Endodermal cell (in vitro differentiated cells): ENCODE measurements at places on chromosomes 1 and 21.

DNA sequence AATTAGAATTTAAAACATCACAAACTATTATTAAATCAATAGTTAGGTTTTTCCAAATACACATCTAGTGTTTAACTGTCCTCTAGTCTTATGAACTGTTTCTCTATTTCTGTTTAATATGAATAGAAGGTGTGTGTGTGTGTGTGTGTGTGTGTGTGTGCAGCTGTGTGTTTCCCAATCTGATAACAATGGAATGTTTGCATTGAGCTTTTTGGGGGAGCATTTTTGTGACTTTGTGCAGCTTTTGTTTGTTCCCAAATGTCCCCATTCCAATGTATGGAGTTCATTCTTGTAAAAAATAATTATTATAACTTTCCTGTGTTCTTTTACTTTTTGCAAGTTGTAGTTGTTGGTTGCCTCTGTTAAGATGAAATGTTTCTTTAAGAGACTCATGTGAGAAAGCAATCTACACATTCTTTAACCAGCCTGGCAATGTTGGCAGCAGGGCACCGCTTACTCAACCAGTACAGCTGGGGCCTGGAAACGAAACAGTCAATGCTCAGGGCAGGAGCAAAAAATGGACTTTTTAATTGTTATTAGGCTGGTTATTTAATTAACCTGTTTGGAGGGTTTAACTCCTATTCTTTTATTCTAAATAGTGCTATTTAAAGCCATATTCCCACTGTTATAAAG is 354.3 kb downstream of the SRGAP2C start:
- no peaks in the 10 kb centered on the region for H3K27me3 ChIP-seq
- H3K27ac ChIP-seq = no peak overlapping the region
- no peak overlapping the region for H3K4me3 ChIP-seq
- DNase-seq = no peak
- H3K36me3 ChIP-seq = no peaks in the 10 kb centered on the region
- no peaks in the 10 kb centered on the region for H3K4me1 ChIP-seq

- DNase-seq = no peak
- no peak overlapping the region for H3K4me3 ChIP-seq
- H3K27ac ChIP-seq = no peak overlapping the region
Observed at GRCh38 chr1:157011845-157012244, 33.7 kb downstream of the ARHGEF11 start.

- no peak for DNase-seq
- H3K36me3 ChIP-seq = no peaks in the 10 kb centered on the region
- no peak overlapping the region for H3K27ac ChIP-seq
- no peak overlapping the region for H3K4me3 ChIP-seq
Observed at GRCh38 chr21:34198231-34199120, 125.1 kb downstream of the MRPS6 start.

DNA sequence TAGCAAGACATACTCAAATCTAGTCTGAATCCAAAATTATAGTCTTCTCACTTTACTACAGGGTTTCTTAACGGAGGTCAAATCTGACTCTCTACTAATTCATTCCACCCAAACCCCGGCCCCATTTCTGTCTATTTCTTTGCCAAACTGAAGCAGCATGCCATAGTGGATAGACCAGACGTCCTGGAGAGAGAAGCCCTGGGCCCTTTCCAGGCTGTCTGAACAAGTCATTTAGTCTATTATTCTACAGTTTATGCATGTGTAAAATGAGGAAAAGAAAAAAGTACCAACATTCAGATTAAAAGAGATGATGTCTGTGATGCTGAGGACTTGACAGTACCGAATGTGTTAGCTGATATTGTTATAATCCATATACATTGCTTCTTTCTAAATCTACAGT is 95.0 kb downstream of the GDAP2 start:
- no peak overlapping the region for H3K27ac ChIP-seq
- DNase-seq = no peak
- no peak overlapping the region for H3K4me3 ChIP-seq
- no peaks in the 10 kb centered on the region for H3K36me3 ChIP-seq
- H3K27me3 ChIP-seq = no peaks in the 10 kb centered on the region

GRCh38 chr1:36421649-36422048 is 23.9 kb upstream of the LSM10 start:
- DNase-seq = no peak
- H3K36me3 ChIP-seq = no peaks in the 10 kb centered on the region
- H3K27ac ChIP-seq = no peak overlapping the region
- no peaks in the 10 kb centered on the region for H3K4me1 ChIP-seq

GRCh38 chr1:147781056-147781471 is 20.7 kb upstream of the GJA5 start:
- peak; percentile 57 for DNase-seq
- peaks cover 10% of the 10 kb centered on the region for H3K27me3 ChIP-seq
- no peak overlapping the region for H3K27ac ChIP-seq
- H3K36me3 ChIP-seq = no peaks in the 10 kb centered on the region

DNA sequence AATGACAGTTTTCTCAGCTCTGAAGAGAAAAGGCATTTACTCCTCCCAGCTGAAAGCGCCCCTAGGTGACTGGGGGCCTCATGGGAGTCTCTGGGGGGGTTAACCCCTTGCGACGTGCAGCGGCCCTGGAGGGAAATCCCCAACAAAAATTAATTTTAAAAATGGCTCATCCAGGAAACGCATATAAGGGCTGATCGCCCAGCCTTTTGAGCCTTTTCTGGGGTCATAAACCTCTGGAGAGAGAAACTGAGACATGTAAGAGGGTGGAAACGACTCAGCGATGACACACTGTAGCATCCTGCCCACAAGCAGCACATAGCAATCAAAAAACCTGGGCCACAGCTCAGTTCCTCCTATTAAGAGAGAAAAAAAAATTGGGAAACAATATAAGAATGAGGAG is 20.4 kb upstream of the HPDL start:
- no peak overlapping the region for H3K27ac ChIP-seq
- no peak for DNase-seq
- H3K4me1 ChIP-seq = peaks cover 7% of the 10 kb centered on the region
- no peak overlapping the region for H3K4me3 ChIP-seq
- H3K27me3 ChIP-seq = no peaks in the 10 kb centered on the region
- H3K36me3 ChIP-seq = no peaks in the 10 kb centered on the region

- DNase-seq = peak; percentile 88
- H3K27me3 ChIP-seq = peaks cover 13% of the 10 kb centered on the region
- no peaks in the 10 kb centered on the region for H3K36me3 ChIP-seq
- peak overlapping the region; percentile 86 for H3K4me3 ChIP-seq
Observed at GRCh38 chr1:32963746-32964460, 706 bp downstream of the RNF19B start.

DNA sequence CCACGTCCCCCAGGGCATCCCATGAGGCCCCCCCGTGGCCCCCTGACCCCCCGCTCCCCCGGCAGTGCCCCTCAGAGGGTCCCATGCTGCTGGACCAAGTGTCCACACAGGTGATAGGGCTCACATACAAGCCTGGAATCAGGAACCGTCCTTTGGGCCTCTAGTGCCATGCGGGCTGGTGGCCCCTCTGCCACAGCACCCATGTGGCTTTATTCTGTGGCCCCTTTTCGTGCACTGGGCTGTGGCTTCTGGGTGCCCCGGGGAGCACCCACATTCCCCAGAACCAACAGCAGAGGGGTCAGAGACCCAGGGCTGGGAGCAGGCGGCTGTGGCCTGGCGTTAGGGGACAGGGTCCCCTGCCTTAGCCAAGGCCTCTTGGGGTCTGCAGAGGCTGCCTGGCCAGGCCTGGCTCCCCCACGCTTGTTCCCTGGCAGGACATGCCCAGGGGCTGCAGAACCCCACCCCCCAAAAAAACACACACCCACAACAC is 31.7 kb downstream of the SLC19A1 start:
- no peak overlapping the region for H3K4me3 ChIP-seq
- no peaks in the 10 kb centered on the region for H3K4me1 ChIP-seq
- H3K36me3 ChIP-seq = peaks cover 4% of the 10 kb centered on the region
- no peak overlapping the region for H3K27ac ChIP-seq
- H3K27me3 ChIP-seq = no peaks in the 10 kb centered on the region

GRCh38 chr1:228487336-228488124 is at the start of gene RNF187:
Gene RNF187, plus strand, starts transcription at chr1:228487382.
- peak within 1 kb of the TSS; percentile 94 for H3K4me3 ChIP-seq
- peak; percentile 65 for DNase-seq
- peak within 1 kb of the TSS; percentile 100 for H3K27ac ChIP-seq
- H3K4me1 ChIP-seq = peaks cover 4% of the 10 kb centered on the region
- H3K36me3 ChIP-seq = peaks cover 29% of the 10 kb centered on the region

DNA sequence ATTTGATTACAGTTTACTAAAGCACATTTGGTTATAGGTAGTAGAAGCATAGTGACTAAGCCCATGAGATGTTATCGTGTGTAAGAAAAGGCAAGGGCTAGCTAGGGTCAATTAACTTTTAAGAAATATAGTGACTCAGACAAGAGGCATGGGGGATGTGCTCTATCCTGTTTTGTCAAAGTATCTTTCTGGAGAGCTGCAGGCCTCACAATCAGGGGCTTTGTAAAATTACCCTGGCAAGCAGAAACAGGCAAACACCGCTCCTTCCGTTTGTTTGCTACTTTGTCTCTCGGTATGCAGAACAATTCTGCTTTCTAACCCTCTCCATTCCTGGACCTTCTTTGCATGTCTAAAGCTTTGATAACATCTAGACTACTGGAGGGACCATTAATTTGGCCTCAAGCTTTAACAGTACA is 26.1 kb upstream of the ZNF697 start:
- H3K27ac ChIP-seq = peak overlapping the region; percentile 3
- no peak overlapping the region for H3K4me3 ChIP-seq
- H3K4me1 ChIP-seq = peaks cover 10% of the 10 kb centered on the region
- H3K36me3 ChIP-seq = no peaks in the 10 kb centered on the region
- no peak for DNase-seq

GRCh38 chr1:59188413-59189213 is 108.3 kb upstream of the FGGY start:
- no peaks in the 10 kb centered on the region for H3K27me3 ChIP-seq
- no peak overlapping the region for H3K27ac ChIP-seq
- H3K4me3 ChIP-seq = no peak overlapping the region
- peaks cover 20% of the 10 kb centered on the region for H3K4me1 ChIP-seq
- no peak for DNase-seq

DNA sequence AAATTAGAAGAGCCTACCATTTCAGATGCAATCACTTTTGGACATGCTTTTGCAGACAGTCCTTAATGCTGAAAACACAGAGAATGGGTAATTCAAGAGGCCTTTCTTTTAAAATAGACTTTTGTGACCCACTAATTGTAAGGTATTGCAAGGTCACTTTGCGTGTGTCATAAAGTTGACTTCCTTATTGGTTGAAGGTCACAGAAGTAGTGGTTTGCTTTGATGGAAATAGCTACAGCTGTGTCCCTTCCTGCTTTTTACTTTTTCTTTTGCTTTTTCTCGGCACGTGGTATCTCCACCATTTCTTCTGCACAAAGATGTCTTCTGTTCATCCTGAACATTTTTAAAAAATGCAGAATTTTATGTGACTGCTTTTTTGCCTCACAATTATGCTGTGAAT is 146.8 kb downstream of the DYRK1A start:
- H3K36me3 ChIP-seq = peaks cover 95% of the 10 kb centered on the region
- no peak overlapping the region for H3K27ac ChIP-seq
- H3K4me1 ChIP-seq = peaks cover 6% of the 10 kb centered on the region
- no peaks in the 10 kb centered on the region for H3K27me3 ChIP-seq

DNA sequence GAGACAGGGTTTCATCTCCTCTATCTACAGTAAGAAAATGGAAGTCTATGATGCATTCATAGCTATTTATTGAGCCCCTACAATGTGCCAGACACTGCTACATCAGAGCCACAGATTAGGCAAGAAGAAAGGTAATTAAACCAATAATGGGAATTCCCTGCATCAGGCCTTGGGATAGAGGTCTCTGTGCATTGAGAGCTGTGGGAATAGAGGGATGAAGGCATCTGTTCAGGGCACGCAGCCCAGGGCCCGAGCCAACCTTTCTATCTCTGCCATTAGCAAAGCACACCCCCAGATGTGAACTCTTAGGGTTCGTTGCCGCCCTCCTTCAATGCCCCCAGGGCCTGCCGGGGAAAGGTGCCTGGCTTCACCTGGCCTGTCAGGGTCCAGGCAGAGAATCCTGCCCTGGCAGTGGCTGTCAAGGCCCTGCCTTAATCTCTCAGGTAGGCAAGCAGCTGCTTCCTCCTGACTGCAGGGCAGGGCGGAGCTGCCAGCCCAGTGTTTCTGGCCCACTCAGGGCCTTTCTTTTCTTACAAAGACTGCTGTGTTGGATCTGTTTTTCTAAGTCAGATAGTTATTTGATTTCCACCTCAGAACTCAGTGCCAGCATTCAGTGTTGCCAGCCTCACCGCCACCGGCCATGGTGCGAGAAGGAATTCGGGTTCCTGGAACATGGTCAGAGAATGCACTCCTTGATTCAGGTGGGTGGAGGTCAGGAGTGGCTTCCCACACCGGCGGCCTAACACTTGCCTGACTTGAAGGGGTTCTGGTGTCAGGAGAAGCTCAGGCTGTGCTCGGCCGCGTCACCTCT is 76.1 kb downstream of the PGM1 start:
- no peaks in the 10 kb centered on the region for H3K36me3 ChIP-seq
- DNase-seq = no peak
- H3K27ac ChIP-seq = no peak overlapping the region
- H3K4me1 ChIP-seq = no peaks in the 10 kb centered on the region
- H3K27me3 ChIP-seq = no peaks in the 10 kb centered on the region

- no peak for DNase-seq
- no peaks in the 10 kb centered on the region for H3K27me3 ChIP-seq
- H3K4me3 ChIP-seq = no peak overlapping the region
- no peak overlapping the region for H3K27ac ChIP-seq
- no peaks in the 10 kb centered on the region for H3K36me3 ChIP-seq
Observed at GRCh38 chr1:65360648-65361047, 51.3 kb downstream of the DNAJC6 start.

GRCh38 chr1:164637461-164638375 is 78.7 kb downstream of the PBX1 start:
- no peaks in the 10 kb centered on the region for H3K36me3 ChIP-seq
- H3K4me3 ChIP-seq = no peak overlapping the region
- peak overlapping the region; percentile 95 for H3K27ac ChIP-seq
- H3K4me1 ChIP-seq = peaks cover 16% of the 10 kb centered on the region
- DNase-seq = no peak

DNA sequence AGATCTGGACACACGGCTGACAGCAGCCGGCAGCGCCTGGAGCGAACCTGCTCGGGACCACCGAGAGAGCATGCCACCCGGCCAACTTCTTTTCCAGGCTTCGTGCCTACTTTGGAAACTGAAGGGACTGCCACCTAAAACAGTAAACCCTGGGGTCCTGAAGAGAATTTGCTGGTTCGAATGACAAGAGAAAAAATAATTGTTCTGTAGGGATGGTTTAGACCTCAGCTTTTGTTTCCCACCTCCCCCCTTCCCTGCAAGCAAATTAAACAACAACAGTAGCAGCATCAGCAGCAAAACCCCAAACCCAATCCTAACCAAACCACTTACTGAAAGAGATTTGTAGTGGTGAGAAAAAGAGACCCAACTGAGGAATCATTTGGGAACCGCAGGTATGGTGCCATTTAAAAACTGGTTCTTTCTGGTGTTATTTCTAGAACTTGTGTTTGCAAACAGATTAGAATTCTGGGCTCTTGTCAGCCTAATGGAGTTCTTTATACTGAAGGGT is 105.6 kb downstream of the LEPR start:
- DNase-seq = no peak
- no peaks in the 10 kb centered on the region for H3K4me1 ChIP-seq
- H3K27me3 ChIP-seq = peaks cover 49% of the 10 kb centered on the region
